CD4-positive, alpha-beta T cell (primary cell): ENCODE measurements at places on chromosomes 3 and 15.

DNA sequence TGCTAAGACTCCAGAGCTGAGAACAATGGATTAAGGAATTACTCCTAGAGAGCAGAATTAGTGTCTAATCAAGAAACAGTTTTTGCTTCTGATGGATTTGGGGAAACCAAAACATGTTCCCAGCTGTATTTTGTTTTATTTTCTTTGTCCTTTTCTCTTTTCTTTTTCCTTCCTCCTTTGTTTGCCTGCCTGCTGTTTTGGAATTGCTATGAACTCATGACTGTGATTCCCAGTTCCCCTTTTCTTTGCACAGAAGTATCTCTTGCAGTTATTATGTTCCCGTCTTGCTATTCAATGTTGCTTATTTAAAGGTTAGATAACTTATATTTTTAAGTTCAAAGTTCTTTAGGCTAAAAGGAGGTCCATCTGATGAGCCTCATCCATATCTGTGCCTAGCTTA lies 77.0 kb upstream of the GBE1 start:
- no peak for DNase-seq

DNA sequence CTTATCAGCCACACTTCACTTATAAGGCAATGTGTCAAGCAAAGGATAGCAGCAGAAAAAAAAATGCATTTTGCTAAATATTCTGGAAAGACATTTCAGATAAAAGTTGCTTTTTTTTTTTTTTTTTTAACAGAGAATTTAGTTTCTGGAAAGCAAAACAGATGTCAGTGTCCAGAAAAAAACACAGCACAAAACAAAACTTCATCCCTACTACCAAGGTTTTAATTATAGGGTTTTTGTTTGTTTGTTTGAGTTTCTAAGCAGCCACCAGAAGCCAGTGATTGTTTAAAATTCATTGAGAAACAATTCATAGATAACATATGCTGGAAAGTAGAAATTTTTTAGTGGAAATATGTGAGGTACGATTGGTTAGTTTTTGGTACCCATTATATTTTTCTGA lies 1202.7 kb downstream of the OTOL1 start:
- DNase-seq, result no peak

DNA sequence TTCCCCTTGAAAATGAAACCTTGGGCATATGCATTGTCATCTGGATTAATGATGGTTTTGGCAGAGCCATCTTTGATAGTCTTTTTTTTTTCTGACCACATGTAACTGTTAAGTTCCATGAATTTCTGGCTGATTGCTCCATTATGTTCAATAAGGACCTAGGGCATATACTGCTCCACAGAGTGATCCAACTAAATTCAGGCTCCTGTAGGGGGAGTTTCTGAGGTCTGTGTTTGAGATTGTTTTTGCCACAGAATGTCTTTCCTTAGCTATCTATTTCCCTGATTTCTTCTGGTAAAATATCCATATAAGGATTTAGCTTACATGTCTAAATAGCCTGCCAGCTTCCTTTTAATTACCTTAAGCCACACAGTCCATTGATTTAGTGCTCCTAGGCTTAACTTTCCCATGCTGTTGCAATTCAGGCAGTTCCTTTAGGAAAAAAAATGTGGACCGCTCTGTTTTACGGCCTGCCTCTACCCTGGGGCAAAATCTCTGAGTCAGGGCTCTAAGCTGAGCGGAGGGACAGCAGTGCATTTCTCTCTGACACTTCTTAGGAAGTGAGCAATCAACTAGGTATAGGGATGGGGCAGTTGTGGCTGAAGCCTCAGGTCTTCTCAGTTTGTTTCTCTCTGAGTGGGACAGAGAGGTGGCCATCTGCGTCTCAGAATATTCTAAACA lies 796.2 kb downstream of the NR2F2 start:
- no peak for DNase-seq

DNA sequence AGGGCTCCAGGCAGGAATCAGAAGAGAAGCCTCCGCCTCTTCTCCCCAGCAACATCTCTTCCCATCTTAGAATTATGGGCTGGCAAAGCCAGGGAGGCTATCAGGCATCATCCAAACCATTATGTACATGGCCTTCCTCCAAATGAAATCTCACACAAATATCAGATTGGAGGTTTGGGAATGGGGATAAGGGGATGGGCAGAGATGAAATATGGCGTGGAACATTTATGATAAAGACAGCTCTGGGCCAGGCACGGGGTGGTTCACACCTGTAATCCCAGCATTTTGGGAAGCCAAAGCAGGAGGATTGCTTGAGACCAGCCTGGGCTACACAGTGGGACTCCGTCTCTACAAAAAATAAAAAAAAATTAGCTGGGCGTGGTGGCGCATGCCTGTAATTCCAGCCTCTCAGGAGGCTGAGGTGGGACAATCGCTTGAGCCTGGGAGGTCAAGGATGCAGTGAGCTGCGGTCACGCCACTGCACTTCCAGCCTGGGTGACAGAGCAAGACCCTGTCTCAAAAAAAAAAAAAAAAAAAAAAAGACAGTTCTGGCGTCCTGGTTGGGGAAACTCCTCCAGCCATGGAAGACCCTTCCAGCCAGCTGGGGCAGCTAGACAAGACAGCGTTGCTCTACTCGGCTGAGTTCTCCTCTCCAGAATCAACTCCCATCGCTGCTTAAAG lies 36.6 kb downstream of the CPN2 start:
- no peak for DNase-seq

DNA sequence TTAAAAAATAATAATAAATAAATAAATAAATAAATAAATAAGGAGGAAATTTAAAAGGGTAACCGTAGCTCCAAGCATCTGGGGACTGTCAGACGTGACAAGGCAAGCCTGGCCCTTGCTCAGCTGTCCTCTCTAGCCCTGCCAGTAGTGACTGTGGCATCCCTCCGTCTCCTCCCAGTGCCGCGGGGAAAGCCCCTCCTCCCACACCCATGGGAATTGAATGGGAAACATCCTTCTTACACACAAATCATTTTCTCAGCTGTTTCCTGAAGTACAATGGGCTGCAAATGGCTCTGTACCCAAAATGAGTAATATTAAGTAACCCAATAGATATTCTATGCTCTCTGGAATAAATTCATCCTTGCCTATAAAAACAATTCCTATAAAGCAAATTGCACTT lies 101.6 kb upstream of the RAD18 start:
- no peak for DNase-seq

- DNase-seq, result no peak
These were observed 103.0 kb upstream of the TBL1XR1 start for GRCh38 chr3:177300039-177300833.

GRCh38 chr3:181493423-181493822 lies 218.3 kb upstream of the SOX2 start:
- no peak for DNase-seq

DNA sequence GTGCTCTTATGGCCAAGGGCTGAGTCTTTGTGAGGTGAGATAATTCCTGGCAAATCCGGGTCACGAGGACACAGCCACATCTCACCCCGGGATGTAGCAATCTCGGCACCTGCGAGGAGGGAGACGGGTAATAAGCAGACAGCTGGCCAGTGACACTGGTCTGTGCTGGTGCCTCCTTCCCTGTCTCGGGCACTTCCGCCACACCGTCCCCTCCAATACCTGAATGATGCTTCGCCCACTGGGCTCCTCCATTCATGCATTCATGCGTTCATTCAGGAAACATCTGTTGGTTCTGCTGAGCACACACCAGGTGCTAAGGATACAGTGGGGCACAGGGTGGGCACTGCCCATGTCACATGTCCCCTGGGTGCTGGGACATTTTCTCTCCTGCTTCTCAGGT lies 60.1 kb downstream of the ATP10A start:
- no peak for DNase-seq

DNA sequence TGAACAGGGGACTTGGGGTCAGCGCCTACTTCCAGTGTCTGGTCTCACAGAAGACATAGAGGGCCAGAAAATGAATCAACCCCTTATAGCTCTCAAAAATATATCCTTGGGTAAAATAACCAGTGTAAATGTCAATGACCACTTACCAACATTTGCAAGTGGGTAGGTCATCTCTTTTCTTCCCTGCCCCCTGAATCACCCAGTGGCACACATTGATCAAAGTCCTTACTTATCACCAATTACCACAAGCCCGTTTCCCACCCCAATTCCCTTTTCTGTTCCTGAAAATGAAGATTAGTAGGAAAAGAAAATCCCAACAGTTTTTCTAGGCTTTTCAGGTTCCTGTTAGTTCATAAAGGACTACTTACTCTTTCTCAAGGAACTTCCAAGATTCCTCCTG lies 70.5 kb upstream of the HEG1 start:
- no peak for DNase-seq

- DNase-seq, result no peak
These were observed 355.1 kb upstream of the STAC start for GRCh38 chr3:36025232-36025631.

- DNase-seq, result no peak
These were observed 28.2 kb upstream of the LIPC start for GRCh38 chr15:58403581-58403980.

DNA sequence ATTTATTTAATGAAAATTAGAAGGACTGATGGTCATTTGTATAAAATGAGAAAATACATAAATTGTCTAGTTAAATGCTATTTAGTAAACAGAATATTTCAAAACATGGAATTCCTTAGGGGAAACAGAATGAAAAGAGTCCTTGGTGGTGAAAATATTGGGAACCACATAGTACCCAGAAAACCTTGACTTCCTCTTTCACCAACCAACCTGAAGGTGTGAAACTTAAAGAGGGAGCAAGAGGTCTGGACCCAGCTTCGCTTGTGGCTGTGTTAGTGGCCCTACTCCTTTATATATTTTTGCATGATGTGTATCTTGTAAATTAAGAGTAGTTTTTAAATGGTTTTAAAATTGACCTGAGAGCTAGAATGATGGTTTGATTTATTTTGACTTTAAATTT lies 64.2 kb downstream of the MAP2K5 start:
- DNase-seq, result no peak

DNA sequence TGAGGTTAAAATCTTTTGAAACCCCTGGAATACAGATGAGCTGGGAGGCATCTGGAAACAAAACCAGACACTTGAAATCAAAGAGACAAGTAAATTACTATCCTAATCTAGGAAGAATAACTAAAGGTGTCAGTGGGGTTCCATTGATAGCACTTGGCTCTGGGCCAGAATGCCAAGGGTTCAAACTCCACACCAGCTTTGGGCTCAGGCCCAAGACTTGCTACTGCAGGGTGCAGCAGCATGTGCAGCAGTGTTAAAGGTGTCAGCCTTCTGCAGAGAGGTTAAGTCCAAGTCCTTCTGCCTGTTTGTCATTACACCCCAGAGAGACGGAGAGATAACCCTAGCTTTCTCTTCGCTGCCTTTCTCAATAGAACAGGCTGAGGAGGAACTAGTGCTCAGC lies 273.9 kb downstream of the TIGIT start:
- no peak for DNase-seq

DNA sequence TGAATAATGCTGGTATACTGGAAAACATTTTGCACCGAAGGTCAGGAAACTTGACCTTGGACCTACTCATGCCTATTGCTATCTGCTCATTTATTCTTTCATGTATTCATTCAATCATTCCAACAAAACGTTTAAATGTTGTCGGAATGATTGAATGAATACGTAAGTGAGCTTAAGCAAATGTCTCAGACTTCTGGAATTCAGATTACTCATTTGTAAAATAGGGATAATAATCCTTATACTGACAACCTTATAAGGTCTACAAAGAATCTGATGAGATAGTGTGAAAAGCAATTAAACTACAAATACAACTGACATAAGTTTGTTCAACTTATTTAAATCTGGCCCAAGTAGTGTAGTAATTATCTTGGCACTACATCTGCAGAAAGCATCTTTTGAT lies 288.7 kb downstream of the WDR72 start:
- no peak for DNase-seq

DNA sequence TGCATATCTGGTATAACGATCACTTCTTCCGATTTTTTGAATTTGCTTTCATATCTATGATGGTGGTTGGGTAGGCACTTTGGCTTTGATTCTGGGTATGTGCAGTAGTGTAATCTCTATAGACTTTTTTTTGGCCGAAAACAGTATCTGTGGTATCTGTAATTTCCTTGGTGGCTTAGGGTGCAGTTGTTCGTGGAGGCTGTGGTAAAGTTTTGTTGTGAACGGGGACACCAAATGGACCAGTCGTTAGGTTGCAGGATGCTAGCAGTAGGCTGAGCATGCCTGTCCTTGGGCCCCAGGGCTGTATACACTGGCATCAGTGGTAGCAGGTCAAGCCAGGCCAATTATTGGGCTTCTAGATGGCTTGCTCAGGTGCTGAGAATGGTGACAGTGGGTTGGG lies 55.2 kb downstream of the CCDC66 start:
- no peak for DNase-seq

DNA sequence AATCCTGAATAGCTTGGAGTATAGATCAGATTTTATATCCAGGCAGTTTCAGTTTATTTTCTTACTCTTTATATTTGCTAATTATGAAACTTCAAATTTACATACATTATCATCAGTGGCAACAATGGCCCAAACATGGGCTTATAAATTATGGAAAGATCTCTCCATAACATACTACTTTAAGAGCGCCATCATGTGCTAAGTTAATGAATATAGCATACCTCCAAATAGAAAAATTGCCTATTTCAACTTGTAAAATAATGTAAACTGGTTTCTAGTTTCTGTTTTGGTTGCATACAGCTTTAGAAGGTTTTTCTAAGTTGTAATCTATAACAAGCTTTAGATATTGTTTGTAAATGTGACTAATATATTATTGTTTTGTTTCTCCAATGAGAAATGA lies 531.3 kb upstream of the UBE2E2 start:
- DNase-seq, result no peak

DNA sequence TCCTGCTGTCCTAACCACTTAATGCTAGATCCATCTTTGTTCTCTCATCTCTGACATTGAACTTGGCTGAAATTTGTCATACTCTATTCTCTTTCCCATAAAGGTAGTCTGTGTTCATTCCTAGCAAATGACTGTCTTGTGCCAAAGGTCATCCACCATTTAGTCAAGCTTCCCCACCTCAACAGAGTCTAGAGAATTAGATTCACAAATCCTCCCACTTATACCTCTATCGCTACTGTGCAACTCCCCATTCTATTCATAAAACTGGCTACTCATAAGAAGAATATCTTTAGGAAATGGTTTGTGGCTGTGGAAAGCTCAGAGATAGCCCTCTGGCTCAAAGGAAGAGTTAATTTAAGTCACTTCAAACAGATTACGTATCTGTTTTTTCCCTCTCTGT lies 59.7 kb upstream of the MBNL1 start:
- no peak for DNase-seq

DNA sequence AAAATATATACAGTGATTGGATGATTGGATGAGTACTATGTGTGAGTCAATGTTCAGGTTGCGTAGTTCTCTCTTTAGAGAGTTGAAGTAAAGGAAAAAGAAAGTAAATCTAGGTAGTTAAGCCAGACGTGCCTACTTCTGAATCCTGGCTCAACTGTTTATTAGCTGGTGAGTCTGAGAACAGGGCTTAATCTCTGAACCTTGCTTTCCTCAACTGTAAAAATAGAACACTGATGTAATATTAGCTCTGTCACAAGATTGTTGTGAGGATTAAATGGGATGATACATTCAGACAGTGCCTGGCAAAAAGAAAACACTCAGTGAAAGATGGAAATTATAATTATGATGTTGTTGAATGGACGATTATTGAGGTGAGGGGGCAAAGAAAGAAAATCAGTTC lies 413.4 kb downstream of the MAGI1 start:
- DNase-seq, result no peak

- DNase-seq, result no peak
These were observed 197.8 kb downstream of the EBLN2 start for GRCh38 chr3:73259291-73259690.
